Neural crest cell (in vitro differentiated cells): ENCODE measurements at places on chromosomes 11 and 22.

DNA sequence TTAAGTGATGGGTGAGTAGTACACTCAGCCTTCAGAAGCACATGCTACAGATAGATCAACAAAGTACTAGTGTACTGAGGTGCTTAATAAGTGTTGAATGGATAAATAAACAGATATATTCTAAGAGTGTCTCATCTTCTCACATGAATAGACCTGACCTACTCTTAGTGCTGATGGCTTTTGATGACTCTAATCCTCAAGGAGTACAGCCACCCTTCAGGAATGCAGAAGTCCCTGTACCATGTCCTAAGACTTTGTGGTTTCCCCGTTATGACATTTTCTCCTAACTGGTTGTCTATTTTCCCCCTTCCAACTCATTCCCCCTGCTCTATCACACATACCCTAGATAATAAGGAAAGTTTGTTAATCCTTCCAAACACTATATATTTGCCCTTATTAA, 61.6 kb downstream of the C11orf65 start:
- DNase-seq: no peak
- no peaks in the 10 kb centered on the region for H3K36me3 ChIP-seq

DNA sequence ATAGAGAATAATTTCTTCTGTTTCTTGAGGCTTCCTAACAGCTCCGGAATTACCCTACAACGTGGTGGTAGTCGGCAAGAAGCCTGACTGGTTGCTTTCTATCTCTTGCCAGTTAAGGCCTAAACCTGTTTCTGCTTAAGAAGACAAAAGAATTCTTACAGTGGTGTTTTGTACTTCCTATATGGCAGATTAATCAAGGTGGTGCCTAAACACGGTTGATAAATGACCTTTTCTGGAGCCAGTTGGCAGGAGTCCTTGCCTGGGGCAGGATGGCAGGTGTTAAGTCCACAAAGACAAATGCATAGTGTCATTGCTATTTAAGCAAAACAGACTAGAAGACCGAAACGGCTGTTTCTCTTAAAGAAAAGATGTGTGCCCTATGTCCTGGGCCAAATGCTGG, 9.9 kb downstream of the GVQW3 start:
- DNase-seq: no peak
- no peak overlapping the region for H3K27ac ChIP-seq
- peaks cover 7% of the 10 kb centered on the region for H3K4me1 ChIP-seq
- H3K27me3 ChIP-seq: no peaks in the 10 kb centered on the region
- H3K36me3 ChIP-seq: no peaks in the 10 kb centered on the region

GRCh38 chr11:68658661-68659060, 25.7 kb upstream of the GAL start:
- no peak for DNase-seq
- H3K4me3 ChIP-seq: no peak overlapping the region
- H3K36me3 ChIP-seq: no peaks in the 10 kb centered on the region

DNA sequence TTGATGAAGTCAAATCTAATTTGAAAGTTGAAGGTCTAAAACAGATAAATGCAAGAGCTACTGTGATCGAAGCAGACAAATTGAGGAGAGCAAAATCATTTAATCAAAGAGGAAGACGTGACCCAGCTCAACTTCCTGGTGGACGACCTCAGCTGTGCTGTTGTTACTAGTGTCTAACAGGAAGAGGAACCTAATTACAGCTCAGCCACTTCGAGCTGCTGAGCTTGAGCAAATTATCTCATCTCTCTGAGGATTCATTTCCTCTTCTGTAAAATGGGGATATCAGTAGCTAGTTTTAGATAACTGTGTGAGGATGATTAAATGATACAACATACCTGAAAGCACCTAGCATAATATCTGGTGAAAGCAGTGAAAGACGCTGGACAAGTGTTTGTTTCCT, 48.6 kb upstream of the OLFML1 start:
- no peak for DNase-seq
- H3K4me3 ChIP-seq: no peak overlapping the region
- peaks cover 2% of the 10 kb centered on the region for H3K36me3 ChIP-seq
- H3K4me1 ChIP-seq: peaks cover 4% of the 10 kb centered on the region
